Right renal pelvis (tissue), 4 donors: ENCODE measurements at places on chromosomes 7 and 10. TPM values are rescaled to one million over a fixed set of nuclear protein-coding genes. Genes with fewer than 3 reads are reported as not detected.

GRCh38 chr10:104303594-104304355 is 34.5 kb downstream of the ITPRIP start:
- no peak for DNase-seq

DNA sequence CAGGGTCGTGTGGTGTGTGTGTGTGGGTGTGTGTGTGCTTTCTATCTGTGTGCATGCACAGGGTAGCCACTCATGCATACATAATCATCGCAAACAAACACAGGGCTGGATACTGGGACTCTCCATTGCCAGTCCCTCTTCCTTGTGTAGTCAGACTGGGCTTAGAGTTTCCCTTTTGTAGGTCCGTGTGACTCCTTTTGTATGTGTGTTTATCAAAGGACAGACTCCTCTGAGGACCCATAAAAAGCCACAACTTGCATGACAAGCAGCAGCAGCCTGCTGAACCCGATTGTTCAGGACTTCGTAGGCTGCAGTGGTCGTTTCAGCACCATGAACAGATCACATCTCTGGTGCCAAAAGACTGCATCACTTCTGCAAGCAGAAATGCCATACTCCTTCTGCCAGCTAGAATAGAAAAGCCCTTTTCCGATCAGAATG is 895 bp downstream of the VSTM2A start:
- DNase-seq = no peak

- no peak for DNase-seq
Observed at GRCh38 chr7:78476851-78477405, 678.4 kb downstream of the PHTF2 start.

- no peak for DNase-seq
Observed at GRCh38 chr7:111772716-111773115, 210.4 kb upstream of the IMMP2L start.

DNA sequence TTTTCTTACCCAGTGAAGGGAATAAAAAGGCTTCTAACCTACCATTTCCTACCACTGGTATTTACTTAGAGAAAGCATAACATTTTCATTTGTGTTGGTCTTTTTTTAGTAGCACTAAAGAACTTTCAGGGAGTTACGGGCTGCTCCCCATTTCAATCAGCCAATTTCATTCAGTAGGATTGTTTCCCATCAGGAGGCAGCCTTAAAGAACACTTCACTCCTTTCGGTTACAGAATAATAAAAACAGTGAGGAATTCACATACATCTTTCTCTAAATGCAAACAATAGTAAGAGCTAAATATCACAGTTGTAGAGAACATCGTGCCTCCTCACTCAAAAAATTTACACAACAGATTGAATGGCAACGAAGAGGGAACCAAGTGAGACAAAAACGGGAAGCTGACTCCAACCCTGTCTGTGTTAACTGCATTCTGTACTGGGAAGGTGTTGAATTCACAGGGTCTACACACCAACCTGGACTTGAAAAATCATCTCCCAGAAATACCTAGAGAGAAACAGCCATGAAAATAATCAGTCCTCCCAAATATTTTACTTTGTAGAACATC is 55.5 kb upstream of the ABLIM1 start:
- no peak for DNase-seq

DNA sequence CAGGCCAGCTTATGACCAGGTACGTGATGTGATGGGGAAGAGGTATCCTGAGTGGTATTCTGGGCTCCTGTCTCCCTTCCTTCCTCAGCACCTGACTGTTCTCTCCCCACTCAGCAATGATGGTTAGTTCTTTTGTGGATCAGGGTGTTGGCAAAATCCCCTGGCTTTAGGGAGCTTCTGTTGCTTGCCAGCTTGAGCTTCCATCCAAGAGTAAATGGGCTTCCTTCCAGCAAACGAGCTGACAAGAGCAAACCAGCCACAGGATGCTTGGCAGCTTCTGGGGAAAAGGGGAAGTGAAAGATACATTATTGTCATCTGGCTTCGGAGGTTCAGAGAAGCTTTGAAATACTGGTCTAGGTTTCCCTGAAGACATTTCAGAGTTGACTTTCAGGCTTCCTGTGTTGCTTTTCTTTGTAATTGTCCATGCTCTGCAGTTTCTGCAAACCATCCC is 5.2 kb downstream of the DUSP5 start:
- no peak for DNase-seq

DNA sequence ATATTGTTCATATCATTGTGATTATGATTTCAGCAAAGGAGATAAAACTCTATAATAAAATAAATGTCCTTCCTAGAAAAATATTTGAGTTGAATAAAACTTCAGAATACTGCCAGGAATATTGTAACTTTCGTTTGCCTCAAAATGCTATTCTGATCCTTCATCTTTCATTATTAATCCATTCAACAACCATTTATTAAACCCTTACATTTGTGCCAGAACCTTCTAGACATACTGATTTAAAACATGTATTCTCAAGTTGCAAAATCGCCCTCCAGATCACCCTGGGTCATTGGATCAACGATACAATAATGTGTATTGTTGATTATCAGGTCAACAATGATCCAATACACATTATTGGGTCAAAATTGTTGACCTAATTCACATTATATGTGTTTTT is 759.8 kb downstream of the CNTNAP2 start:
- DNase-seq = no peak

GRCh38 chr10:51654918-51655317 is 44.5 kb downstream of the CSTF2T start:
- DNase-seq = no peak

DNA sequence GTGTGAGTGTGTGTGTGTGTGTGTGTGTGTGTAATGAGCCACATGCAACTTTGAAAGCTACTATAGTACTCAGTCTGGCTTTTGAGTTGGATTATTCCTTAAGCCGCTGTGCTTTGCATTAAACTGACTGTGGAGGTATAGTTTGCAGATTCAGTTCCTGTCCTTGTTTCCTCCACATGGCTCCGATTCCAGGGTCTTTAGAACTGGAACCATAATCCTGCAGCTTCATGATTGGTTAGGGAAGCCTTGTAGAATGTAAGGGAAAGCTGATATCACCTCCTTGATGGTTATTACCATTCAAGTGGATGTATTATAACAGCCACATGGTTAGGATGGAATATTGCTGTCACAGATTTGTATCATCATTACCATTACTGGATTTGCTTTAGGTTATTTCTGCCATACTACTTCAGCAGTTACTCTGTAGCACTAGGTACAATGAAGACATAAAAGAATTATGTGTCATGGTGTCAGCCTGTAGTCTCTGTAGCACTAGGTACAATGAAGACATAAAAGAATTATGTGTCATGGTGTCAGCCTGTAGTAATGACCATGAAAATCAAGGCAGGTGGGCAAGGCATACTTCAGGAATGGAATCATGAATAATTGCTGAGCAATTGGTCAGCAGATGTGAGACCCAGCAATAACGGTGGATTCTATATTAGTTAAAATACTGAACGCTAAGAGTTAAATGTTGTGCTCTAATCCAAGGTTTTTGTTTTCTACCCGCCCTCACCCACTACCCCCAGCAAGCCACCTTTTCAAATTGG is 275.1 kb upstream of the FZD1 start:
- DNase-seq = no peak

CPXM2 gene
- 6.2 TPM for polyA plus RNA-seq

CPA4 gene
- polyA plus RNA-seq = 0.44 TPM
